GM13976 (cell line): ENCODE measurements at places on chromosomes 6 and 20.

DNA sequence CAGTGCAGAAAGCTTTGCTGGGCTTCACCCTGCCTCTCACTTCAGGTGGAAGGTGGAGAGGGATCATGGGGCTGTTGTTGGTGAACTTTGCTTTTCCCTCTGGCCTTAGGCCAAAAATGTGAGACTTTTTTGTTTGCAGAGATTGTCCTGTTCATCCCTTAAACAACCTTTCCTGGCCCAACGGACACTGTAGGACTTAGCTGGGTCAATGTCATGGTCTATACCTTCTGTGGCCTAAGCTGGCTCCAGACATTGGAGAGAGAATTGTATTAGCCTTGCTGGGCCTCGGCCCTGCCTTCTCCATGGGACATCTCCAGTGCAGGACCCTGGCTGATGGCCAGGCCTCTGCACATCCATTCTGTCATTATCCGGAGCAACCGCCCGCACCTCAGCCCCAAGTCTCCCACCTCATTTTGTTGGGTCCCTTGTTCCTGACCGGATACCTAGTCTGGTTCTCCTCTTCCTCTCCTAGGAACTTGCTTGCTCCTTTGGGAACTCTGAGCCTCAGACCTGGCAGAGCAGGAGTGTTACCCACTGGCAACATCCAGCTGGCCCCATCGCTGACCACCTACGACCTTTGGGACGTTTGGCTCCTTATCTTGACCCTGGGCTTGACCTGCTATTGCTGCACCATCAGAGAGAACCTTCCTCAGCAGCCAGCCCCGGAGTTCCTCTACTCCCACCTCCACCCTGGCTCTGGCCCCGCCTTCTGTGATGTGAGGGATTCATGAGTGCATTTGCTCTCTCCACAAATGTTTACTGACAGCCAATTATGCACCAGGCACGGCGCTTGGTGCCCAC lies 128.2 kb downstream of the BANF2 start:
- no peak for DNase-seq

DNA sequence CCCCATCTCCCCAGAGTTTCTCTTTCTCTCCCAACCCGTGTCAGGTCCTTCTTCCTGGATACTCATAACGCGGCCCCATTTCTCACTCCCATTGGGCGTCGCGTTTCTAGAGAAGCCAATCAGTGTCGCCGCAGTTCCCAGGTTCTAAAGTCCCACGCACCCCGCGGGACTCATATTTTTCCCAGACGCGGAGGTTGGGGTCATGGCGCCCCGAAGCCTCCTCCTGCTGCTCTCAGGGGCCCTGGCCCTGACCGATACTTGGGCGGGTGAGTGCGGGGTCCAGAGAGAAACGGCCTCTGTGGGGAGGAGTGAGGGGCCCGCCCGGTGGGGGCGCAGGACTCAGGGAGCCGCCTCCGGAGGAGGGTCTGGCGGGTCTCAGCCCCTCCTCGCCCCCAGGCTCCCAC lies at the start of gene HLA-F:
TSS of gene HLA-F (plus strand) at position 173 of the 404 bp plus-strand sequence. CDS start at position 203, 30 bp downstream.
- peak; percentile 94 for DNase-seq

DNA sequence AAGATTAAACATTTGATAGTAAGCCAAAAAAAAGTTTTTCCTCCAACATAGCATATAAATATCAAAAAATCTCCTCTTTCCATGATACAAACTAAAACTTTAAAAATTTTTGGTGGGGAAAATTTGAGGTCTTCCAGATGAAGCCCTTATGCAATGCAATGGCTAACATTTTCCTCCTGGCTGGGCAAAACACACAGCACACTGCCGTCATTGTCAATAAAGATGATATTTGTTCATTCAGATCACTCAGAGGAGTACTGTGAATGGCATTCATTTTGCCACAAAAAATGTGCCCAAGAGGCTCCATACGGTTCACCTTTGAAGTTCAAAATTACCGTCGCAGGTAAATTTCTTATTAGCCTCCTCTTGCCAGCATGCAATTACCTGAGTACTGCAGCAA lies 33.9 kb upstream of the FBXO9 start:
- no peak for DNase-seq

DNA sequence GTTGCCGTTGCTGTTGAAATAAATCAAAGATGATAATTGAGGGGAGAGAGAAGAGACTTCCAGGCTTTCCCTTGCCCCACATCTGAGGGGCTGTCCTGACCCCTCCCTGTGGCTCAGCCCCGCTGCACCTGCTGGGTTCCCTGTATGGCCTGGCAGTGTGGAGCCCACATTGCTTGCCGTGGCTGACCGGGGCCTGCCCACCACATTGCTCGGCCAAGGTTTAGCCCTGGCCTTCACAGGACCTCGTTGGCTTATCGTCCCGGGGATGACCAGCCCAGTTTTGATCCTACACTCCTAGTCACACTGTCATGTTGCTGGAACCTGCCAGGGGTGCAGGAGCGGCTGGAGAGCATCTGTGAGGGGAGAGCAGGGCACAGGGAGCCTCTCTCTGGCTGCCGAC lies 102.4 kb downstream of the CDH4 start:
- DNase-seq = no peak

DNA sequence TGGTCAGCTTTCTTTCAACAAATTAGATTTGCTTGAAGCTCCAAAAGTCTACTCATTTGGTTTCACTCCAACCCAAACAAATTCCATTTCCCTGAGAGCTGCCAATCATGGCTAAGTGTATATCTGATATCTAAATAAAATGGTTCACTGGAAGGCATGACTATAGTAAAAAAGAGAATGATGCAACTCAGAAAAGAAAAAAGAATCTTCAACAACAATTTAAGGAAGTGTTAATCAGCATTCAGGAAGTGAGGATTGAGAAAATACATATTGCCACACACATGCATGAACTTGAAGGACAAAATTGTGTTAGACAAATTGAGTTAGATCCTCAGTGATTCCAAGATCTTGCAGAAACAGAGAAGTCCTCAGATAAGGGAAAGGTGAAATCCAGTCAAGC lies 972.9 kb upstream of the FLRT3 start:
- no peak for DNase-seq

DNA sequence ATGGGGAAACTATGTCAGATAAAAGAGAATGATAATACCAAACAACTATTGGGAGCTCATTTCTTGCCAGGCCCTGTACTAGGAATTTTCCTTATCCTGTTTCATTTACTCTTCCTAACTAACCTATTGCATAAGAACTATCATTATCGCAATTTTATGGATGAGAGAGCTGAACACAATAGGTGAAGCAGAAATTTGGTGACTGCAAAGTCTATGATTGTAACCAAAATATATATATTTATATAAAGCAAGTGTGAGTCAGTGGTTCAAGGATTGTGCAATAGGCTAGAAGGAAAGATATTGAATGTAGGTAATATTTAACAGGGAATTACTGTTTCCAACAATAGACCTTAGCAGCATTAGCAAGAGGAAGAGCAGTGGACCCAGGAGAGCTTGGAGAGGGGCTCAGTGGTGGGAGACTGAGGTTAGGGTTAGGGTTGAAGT lies 181.1 kb upstream of the TENT5A start:
- DNase-seq = no peak

DNA sequence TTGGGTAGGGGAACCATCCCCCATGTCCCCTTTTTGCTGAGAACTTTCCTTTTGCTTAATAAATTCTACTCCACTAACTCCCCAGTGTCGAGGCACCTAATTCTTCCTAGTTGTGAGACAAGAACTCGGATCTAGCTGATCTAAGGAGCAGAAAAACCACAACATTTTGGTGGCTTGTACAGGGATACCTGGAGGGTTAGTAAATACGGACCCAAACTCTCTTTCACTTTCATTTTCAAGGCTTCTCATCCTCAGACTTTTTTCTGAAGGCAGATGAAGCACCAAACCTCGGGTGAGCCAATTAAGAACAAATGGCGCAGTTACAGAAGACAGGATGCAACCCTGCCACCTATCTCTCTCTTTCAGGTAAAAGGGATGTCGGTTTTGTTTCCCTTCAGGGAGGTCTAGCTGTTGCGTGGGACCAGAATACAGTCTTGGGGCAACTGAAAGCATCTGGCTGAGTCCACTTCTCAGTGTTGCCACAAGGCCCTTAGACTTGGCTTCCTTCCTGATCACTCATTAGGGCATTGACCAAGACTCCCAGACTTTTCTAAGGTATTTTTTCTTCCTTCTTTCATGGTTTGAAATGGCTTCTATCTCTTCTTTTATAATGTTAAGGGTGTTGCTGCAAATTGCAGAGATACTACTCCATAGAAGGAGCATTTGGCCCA lies 11.1 kb upstream of the HTR1B start:
- DNase-seq = no peak

DNA sequence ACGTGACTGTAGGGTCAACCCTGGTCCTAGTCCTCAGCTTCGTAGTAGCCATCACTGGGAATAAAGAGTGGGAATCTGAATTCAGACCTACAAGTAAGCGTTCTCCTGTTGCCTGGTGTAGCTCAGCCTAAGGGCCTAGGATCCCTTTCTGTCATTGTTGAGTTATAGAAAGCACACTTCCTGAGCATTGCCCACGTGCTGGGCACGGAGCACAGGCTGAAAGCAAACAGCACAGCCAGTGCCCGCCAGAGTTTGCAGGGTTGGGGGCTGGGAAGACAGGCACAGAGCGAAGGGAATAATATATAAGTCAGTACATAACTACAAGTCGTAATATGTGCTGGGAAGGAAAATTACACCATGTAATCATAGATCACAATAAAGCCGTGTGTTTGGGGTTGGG lies 166.3 kb downstream of the TBXT start:
- no peak for DNase-seq

GRCh38 chr6:158769771-158770432 lies 49.3 kb downstream of the EZR start:
- DNase-seq = no peak

DNA sequence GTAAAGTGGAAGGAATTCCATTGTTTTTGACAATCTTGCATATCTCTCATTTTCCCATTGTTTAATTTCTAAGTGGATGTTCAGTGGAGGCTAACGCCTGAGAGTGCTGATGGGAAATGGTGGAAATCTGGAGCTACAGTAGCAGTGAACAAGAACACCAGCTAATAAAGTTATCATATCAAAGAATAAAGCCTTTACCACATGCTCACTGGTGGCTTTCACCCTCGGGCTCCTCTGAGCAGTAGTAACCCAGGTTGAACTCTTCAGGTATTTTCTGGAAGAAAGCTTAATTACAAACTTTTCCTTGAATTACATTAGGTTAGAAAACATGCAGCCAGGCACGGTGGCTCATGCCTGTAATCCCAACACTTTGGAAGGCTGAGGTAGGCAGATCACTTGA lies 10.4 kb upstream of the ACAT2 start:
- no peak for DNase-seq

GRCh38 chr6:6872459-6873344 lies 235.1 kb upstream of the RREB1 start:
- no peak for DNase-seq

- no peak for DNase-seq
Measured at GRCh38 chr6:166760288-166760687, 133.2 kb upstream of the RPS6KA2 start.

- DNase-seq = no peak
Measured at GRCh38 chr6:105192707-105193465, 13.1 kb upstream of the POPDC3 start.

- no peak for DNase-seq
Measured at GRCh38 chr6:33236328-33236727, 28.0 kb downstream of the RING1 start.

- DNase-seq = no peak
Measured at GRCh38 chr20:32445539-32446273, 87.6 kb downstream of the ASXL1 start.

DNA sequence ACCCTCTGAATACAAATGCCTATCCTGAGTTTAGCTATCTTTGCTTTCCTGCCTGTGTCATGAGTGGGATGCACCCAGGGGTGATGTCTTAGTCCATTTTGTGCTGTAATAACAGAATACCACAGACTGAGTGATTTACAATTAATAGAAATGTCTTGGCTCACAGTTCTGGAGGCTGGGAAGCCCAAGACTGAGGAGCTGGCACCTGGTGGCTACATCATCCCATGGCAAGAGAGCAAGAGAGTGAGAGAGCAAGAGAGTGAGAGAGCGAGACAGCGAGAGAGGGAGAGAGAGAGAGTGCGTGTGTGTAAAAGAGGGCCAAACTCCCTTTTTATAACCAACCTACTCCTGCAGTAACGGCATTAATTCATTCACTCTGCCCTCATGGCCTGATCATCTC lies 76.8 kb downstream of the PRDM1 start:
- DNase-seq = no peak

DNA sequence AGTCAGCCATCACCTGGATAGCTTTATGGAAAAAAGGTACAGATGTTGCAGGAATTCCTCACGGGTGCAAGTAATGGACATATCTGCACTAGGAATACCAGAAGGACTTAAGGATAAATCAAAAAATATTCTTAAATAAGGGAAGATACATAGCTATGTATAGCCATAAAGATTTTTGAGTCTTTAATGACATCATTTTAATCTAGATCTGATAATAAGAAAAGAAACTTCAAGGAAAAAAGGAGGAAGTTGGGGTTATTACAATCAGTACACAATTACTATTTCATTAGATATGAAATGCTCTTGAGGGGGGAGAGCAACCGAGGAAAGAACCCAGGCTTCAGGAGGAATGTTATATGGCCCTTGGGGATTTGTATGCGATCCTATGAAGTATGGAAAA lies 110.2 kb downstream of the FOXC1 start:
- DNase-seq = no peak

DNA sequence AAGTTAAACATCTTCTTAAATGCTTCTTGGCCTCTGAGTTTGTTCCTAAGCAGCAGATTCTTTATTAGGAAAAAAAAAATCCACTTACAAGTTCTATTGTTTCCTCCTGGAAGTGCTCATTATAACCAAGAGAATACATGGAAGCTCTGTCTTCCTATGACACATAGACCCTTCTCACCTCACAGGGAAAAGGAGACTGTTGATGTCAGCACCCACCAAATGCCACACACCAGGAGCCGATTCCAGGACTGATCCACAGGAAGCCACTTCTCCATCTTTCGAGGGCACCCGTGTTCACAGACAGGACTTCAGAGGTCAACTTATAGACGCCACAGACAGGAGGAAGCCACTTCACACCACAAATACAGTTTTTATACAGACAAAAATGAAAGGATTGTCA lies 13.4 kb upstream of the BNIP5 start:
- no peak for DNase-seq

- DNase-seq = no peak
Measured at GRCh38 chr6:153170511-153170910, 39.4 kb upstream of the RGS17 start.

DNA sequence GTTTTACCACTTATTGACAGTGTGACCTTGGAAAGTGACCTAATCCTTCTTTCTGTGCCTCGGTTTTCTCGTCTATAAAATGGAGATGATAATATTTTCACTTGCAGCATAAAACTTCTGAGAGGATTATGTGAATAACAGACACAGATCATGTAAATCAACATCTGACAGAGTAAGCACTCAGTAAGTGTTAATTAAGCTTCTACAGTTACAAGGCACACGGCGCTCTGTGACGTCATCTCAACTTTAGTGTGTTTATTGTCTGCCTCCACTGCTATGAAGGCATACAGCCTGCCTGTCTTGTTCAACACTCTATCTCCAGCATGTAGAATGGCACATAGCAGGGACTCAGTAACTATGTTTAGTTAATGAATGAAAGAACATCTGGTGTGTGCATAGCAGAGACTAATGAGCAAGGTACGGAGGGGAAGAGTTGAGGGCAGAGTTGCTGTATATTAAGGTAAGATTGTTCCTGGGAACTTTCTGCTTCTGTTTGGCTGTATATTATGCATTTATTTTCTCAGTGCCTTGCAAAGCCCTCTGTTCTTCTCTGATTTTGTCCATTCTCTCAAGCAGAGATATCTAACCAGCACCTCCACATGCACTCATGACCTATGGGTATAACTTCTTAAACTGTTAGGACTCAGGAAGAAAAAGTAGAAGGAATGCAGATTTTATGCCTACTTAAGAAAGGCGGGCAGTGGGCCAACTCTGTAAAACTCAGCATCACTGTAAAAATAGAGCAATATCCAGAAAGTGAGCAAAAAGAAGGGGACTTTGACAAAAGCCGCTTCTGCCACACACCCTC lies 66.4 kb upstream of the STMND1 start:
- DNase-seq = no peak
